Activated T-cell treated with anti-CD3 and anti-CD28 coated beads, Interleukin-2, amount 50 U/mL, for 4 hours (primary cell): ENCODE measurements at places on chromosomes 16 and 17.

DNA sequence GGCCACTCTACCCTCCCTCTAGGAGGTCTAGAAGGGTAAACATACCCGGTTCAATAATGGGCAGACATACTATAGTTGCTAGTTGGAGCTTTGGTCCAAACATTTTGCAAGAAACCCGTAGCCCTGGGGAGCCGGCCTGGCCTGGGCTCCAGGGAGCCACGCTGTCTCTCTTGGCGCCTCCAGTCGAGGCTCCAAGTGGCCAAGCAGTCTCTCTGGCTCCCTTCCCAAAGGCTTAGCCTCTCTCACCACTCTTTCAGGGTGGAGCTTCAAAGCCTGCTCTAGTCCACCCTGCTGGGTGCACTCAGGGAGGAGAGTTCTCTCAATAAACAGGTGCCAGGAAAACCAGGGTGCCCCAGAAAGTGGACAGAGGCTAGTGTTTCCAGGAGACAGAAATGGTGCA is 32.2 kb downstream of the RCVRN start:
- no peak for DNase-seq

DNA sequence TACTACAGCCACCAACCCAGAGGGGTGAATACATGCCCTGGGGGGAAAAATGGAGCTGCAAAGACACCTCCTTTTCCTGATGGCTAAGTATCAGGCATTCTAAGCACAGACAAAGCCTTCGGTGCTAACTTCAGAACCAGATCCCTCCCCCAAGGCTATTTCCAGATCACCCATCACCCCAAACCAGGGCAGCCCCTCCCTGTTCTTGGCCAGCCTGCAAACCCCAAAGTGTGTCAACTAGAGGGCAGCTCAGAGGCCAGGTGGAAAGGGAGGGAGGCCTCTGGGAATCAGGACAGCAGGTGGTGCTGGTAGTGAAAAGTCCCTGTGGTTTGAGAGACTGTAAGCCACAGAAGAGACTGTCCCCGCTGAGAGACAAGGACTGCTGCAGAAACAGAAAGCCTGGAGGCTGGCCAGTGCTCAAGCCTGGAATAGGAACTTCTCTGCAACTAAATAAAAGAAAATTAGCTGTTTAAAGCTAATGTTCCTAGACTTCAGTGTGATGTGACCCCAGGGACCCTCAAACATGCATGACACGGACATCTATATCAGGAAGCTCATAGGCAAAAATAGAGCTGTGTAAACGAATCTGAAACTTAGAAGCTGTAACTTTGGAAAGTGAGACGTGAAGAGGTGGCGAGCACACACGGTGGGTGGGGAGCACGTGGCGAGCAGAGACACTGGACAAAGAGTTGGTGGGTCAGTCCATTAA is 9.1 kb downstream of the TUBG1 start:
- no peak for DNase-seq

DNA sequence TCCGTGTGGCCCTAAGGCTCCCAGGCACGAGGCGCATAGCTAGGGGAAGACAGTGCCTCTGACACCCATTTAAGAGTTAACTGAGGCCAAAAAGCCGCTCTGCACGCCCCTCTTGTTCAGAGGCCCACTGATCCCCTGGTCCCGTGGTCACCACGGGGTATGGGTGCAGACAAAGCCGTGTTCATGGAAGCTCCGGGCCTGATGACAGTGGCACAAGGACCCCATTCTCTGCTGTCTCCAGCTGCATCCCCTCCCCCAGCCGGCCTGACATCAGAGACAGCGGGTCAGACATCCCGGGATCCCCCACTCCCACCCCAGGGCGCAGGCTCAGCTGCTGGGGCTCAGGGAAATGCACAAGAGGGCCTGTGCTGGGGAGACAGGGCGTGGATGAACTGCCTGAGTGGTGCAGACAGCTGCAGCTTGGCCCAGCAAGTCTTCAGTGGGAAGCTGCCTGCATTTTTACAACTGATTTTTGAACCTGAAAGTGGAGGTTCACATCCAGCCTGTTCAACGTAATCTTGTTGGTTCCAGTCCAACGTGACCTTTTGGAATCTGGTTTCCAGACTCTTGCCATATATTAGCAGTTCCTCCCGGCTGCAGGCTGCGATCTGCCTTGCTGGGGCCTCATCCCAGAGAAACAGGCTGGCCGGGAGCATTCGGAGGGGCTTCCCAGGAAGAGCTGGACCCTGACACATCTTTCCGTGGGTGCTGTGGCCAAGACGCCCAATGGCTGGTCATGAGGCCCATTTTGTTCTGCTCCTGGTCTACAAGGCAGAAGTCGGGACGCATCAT is 9.7 kb upstream of the BAHCC1 start:
- no peak for DNase-seq

DNA sequence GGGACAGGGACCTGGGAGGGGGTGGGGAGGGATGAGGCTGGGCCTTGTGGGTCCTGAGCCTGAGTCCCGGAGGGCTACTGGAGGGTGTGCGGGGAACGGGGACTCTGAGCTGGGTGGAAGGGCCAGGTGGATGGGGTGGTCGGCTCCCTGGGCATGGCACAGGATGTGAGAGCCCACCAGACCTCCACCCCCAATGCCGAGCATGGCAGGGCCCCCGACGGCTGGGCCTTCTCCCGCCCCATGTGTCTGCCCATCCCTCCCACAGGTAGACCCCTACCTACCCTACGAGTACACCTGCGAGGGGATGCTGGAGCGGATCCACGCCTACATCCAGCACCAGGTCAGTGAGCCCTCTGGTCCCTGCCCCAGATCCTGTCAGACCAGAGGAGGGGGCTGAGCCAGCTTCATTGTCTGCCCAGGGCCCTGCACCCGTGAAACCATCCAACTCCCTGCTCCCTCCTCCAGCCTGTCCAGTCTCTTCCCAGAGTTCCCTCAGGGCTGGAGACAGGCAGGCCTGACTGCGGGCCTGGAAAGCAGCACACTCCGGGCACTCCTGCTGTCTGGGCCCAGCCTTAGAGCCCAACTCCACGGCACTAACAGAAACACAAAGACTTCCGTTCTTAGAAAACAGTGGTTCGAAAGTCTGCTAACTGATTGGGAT is 78.0 kb downstream of the MGAT5B start:
- DNase-seq, result no peak

- no peak for DNase-seq
Observed at GRCh38 chr16:1333854-1334700, 632 bp downstream of the BAIAP3 start.
